ENCODE measurements at places on chromosomes 6 and 20.

DNA sequence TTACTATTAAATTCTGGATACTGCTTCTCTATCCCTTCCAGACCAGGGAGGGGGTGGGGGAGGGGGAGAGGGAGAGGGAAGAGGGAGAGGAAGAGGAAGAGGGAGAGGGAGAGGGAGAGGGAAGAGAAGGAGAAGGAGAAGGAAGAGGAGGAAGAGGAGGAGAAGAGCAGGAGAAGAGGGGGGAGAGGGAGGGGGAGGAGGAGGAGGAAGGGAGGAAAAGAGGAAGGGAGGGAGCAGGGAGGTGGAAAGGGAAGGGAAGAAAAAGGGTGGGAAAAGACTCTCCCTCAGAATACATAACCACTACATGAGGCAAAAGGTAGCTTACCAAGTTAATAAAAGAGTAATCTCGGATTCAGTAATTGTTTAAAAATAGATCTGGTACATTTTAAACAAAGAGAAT, 46.0 kb downstream of the FAM184A start:
- no peak for DNase-seq

DNA sequence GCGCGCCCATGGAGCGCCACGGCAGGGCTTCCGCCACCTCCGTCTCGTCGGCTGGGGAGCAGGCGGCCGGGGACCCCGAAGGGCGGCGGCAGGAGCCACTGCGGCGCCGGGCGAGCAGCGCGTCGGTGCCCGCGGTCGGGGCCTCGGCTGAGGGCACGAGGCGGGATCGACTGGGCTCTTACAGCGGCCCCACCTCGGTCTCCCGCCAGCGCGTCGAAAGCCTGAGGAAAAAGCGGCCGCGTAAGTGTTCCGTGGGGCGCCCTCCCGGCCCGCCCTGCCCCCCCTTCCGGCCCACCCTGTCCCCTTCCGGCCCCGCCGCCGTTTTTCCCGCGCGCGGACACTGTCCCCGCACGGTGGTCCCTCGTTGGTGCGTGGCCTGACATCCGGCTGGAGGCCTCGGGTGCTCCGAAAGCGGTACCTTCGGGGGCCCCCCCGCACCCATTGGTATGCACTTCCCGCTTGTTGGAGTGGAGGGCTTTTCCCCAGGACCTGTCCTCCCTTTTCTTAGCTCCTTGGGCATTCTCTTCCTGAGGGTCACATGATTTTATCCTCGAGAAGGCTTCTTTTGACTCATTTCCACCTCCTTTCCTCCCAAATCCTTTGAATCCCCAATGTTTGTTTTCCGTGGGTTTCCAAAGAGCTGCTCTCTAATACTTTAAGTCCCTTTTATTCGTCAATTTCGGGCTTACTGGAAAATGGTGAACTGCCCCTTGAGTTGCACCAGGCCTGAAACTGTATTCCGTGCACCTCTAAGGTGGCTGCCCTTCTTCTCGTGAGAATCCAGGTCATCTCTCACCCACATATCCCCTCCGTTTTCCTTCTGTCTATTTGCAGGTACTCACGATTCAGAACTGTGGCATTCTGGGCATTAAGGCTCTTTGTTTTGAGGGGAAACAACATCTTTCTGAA, 556 bp downstream of the PANK2 start:
- peak; percentile 66 for DNase-seq

- DNase-seq: no peak
Observed at GRCh38 chr6:33962246-33963027, 158.6 kb upstream of the MLN start.

GRCh38 chr6:144214029-144214428, 63.7 kb downstream of the STX11 start:
- no peak for DNase-seq

DNA sequence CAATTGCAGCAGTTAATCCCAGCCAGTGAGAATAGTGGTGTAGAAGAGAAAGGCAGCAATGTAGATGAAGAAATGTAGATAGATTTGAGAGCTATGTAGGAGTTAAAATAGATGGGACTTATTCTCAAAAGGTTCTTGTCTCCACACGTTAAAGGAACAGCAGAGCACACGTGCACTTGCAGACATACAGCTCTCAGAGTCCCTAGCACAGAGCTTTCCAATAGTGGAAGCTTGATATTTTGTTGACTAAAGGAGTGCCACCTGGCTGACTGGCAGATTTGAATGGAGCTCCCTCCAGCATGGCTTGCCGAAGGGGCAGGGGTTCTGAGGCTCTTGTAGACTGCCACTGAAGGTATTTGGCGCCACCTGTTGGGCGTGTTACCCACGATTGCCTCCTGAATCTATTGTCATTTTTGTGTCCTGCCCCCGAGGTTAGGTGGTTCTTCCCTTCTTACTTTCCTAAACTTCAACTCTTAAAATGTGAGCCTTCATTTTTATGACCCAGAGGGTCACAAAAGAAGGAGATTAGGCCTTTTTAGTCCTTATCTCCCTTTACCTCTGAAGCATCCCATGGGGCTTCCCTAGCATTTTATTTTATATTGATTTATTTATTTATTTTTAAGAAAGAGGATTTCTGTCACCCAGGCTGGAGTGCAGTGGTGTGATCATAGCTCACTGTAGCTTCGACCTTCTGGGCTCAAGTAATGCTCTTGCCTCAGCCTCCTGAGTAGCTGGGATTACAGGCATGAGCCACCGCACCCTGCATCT, 16.4 kb downstream of the BRD2 start:
- DNase-seq: peak; percentile 91

DNA sequence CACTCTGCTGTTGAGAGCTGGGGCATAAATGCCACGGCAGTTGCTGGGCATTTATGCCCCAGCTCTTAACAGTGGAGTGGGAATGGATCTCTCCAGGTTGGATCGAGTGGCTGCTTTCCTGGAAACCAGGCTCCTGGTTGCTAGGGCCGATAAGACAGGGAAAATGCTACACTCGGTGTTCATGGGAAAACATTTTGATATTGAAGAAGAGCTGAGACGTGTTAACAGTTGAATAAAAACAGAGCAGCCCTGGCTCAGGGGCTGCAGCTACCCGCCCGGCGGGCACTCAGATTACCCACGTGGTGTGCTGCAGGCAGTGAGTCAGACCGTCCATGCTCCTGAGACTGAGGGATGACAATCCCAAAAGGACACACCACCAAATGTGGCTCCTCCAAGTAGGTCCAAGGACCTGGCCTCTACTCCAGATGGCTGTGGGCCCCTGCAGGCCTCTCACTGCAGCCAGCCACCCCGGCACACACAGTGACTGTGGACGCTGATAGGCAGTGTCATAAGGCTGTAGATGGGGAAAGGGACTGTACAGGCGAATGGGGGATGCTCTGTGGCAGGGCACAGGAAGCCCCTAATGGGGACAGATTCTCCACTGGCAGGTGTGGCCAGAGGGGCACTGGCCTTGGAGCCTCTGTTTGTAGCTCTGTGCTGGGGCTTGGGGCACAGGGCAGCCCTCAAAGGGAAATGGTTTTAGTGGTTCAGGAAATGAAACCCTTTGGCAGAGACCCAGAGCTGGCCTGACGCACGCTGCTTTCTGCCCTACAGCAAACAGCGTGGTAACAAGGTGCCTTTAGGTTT, 237.8 kb downstream of the LY86 start:
- peak; percentile 35 for DNase-seq

DNA sequence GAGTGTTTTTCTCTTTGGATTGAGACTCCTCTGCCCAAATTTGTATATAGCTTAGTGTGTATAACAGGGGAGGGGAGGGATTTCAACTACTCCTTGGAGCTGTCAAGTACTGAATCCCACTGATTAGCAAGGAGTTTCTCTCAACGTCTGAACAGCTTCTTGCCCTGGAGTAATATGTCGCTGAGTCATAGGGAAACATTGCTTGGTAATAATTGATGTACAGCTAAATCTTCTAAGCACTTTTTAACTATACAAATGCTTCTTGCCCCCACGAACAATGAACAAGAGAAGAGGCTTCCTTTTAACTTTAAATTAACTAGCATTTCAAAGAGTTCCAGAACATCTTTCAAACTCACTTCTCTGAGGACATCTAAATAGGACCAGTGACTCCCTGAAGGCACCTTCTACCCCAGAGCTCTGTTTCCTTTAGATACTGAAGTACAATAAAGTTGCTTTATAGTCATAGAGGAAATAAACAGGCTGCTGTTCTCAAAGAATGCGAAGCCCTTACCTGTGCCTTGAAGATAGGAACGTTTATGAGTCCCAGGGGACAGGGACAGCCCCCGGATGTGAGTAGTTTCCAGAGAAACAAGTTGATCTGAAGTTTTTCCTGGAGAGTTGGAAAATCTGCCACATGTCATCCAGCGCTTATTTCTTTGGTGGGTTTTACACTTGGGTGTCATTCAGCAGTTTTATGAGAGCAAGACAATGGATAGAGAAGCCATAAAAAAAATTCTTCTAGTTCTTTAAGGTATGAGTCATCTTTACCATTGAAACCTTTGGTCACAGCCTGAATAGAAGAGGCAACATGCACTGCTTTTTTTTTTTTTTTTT, 462.5 kb upstream of the BTBD3 start:
- no peak for DNase-seq

DNA sequence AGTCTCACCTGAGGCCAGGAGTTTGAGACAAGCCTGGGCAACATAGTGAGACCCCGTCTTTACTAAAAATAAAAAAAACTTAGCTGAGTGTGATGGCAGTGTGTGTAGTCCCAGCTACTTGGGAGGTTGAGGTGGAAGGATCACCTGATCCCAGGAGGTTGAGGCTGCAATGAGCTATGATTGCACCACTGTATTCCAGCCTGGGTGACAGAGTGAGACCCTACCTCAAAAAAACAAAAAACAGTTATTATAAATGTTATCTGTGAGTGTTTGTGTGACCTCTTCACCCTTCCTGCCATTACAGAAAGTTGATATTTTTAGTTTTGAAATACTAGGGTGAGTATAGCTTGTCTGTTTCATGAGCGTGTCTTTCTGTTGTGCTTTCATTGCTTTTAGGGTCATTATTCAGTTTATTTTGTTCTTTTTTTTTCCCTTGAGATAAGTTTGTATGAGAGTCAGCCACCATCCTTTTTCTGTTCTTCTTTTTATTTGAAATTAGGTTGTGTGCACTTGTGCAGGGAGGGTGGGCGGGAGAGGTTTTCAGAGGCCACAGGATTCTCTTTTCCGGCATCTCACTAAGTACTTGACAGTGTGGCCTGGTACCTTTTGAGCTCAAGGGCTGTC, 26.2 kb downstream of the CDYL start:
- DNase-seq: no peak

DNA sequence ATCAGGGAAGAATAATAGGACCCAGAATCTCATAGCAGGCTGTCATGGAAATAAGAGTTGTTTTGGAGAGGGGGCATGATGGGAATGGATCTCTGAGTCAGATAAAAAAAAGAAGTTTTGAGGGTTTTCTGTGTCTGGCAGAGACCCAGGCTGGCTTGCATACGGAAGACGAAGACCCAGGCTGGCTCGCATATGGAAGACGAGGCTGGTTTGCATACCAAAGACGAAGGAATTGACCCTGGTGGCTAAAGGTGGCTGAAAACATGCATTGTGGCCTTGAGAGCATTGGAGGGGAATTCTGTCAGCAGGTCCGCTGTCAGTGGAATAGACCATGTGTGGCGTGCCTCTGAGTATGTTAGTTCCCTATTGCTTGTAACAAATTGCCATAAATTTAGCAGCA, 335.1 kb downstream of the BTBD3 start:
- no peak for DNase-seq

DNA sequence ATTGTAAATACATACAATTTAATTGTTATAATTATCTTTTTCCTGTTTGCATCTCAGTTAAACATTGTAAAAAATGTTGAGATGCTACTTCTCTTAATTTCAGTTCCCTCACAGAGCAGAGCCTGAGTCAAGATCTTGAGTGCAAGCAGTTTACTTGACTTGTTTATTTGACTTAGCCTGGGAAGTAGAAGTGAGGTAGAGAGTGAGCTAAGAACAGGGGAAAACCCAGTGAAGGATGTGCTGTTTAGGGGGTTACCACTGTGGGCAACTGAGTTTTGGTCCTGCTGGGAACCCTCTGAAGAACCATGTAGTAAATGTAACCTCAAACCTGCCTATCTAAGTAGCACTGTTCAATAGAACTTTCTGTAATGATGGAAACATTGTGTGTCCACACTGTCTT, 495.2 kb upstream of the FLRT3 start:
- DNase-seq: no peak

GRCh38 chr6:157795841-157796240, 27.2 kb upstream of the SNX9 start:
- no peak for DNase-seq

GRCh38 chr6:90098627-90099026, 198.0 kb downstream of the BACH2 start:
- DNase-seq: no peak

- no peak for DNase-seq
Observed at GRCh38 chr6:152716322-152716721, 18.6 kb downstream of the MYCT1 start.

- peak; percentile 63 for DNase-seq
Observed at GRCh38 chr6:36682328-36683144, 4.0 kb downstream of the CDKN1A start.

DNA sequence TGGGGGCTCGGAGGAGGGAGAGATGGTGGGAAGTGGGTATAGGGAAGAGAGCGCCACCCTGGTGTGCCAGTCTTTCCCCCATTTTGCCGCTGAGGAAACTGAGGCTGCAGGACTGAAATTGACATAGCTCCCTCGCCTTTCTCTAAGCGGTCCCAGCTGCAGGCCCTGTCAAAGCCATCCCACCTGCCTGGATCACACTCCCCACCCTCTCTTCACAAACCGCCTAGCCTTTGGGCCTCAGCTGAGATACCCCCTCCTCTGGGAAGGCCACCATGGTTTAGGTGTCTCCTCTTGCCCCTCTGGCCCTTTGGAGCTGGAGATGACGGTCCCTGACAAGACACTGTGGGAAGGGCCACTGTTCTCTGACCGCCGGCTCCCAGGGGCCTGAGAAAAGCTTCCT, 16.9 kb downstream of the SRC start:
- DNase-seq: no peak

DNA sequence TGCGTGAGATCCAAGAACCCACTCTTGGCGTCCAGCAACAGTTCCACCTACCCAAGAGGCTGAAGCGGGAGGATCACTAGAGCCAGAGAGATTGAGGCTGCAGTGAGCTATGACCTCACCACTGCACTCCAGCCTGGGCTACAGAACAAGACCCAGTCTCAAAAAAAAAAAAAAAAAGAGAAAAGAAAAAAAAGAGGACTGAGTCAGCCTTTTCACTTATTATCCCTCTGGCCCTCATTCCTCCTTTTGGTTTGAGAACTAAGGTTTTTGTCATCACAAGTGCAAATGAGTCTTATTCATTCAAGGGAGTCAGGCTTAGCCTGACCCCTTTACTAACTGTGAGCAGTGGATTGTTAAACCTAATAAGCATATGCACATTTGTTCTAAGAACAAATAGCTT, 37.9 kb upstream of the JARID2 start:
- no peak for DNase-seq

DNA sequence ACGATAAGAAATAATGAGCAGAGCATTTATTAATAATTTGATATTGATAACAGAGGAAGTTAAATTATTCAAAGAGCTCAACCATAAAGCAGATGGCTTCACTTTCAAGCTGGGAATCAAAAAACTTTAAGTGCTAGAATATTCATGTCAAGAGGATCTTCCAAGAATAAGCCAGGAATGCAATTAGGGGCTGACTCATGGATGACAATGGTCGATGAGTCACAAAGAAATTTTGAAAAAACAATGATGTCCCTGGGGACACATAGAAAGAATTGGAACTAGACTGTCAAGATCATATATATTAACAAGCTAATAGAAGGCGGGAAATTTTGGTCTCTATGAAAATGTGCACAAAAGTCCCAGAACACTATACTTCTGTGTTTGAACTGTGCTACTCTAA, 304.1 kb downstream of the LAMA2 start:
- no peak for DNase-seq
